Vagina (tissue), 2 donors: ENCODE measurements at places on chromosomes 11 and 22. TPM values are rescaled to one million over a fixed set of nuclear protein-coding genes. Genes with fewer than 3 reads are reported as not detected.

SLC2A11 gene
- 4.9 TPM for total RNA-seq

CECR2 gene
- total RNA-seq, result 0.98 TPM

ESRRA gene
- total RNA-seq, result 44.4 TPM

- DNase-seq, result no peak
Observed at GRCh38 chr22:24952837-24953383, 394 bp downstream of the KIAA1671 start.

GRCh38 chr11:117970400-117971024, 15.7 kb upstream of the IL10RA start:
- DNase-seq, result no peak

GRCh38 chr22:47148956-47149728, 386.7 kb downstream of the TBC1D22A start:
- no peak for DNase-seq

- DNase-seq, result no peak
Observed at GRCh38 chr11:129861702-129862522, 33.5 kb downstream of the NFRKB start.

DNA sequence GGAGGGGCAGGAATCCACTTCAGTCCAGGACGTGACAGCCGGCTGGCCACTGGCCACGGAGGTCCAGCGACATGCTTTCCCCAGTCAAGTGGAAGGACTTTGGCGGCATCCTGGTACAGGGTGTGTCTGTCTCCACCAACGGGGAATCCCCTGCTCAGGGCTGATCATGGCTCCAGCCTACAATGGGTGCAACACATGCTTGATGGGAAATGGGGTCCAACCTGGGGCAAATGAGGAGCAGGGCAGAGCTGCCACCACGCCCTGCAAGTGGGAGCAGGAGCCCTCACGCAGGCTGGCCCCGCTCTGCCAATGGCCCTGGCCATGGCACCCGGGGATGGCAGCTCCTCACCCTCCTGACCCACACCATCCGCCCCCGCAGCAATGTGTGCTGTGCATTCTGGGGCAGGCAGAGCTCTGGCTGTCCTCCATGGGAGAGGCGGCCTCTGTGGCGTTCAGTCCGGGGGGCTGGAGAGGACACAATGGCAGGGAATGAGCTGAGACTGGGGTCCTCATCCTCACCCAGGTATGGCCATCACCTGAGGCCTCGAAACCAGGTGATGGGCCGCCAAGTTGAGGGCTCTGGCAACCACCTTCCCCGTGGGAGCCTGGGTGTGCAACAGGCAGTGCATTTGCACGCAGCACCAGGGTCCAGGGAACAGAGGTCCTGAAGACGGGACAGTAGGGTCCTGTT, 5.8 kb upstream of the SEPTIN5 start:
- DNase-seq, result no peak

- DNase-seq, result no peak
Observed at GRCh38 chr11:86151174-86152005, 82.5 kb upstream of the PICALM start.

OMP gene
- total RNA-seq, result not detected

FOLR1 gene
- total RNA-seq, result not detected

- DNase-seq, result no peak
Observed at GRCh38 chr11:132782102-132782501, 750.2 kb downstream of the OPCML start.

- DNase-seq, result no peak
Observed at GRCh38 chr22:30882974-30883533, 85.5 kb downstream of the MORC2 start.

DNA sequence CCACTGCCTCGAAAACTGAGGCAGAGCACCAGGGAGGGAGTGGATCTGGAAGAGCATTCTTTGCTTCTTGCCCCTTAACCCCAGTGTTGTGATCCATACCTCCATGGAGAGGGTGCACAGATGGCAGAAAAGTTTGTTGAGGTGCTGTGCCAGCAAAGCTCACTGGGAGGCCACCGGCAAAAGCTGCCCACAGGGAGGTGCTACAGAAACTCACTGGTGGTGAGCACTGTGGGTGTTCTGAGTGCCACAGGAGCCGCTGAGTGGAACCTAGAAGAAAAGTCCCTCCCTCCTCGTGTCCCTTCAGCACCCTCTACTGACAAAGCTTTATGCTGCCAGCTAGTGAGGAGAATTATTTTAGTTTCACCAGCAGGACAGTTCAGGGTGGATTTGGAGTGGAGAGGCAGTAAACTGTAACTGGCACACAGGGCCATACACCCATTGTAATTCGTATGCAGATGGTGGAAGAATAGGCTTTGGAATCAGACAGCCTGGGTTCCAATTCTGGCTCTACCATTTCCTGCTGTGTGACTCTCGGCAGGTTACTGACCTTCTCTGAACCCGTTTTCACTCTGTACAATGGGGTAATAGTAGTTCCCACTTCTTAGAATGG, 84.6 kb downstream of the SWAP70 start:
- no peak for DNase-seq

DNA sequence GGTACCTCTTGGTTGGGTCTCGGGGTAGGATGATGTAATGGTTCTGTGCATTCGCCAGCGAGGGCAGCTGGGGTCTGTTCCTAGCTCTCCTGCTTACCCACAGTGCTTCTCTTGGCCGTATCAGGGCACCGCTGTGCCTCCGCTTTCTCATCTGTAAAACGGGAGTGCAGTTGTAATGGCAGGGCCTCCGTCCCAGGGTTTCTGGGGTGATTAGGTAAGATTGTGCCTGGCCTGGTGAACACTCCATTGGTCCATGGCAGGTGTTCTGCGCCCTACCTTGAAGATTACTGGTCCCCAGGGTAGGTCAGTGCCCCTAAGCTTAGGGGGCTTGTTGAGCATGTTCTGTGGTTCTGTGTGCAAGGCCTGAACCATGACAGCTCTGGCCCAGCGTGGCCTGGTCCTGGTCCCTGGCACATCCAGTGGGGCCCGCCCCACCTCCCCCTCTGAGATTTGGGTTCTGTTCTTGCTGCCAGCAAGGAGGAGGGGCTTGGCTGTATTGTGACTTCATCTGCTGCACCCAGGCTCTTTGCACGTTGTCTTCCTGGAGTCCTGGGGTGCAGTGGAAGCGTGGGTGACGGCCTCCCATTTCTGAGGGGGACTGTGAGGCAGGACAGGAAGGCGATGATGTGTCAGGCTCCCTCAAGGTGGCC, 4.9 kb downstream of the MYRF start:
- no peak for DNase-seq

DNA sequence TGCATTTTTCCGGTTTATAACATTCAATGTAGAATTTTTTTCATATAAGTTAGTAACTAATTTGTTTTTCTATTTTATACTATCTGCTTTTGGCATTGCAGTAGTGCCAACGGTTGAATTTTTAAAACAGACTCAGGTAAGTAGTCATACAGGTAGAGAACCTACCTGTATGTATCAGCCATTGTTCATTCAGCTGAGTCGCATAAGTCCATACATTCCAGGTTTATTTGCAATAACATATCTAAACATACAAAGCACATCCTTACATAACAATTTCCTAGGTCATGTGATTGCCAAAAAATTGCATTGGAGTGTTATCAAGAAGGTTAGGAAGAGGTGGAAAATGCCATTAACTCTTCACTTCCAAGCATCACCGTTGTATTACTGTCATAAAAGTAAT, 1059.3 kb upstream of the CNTN5 start:
- no peak for DNase-seq

DNA sequence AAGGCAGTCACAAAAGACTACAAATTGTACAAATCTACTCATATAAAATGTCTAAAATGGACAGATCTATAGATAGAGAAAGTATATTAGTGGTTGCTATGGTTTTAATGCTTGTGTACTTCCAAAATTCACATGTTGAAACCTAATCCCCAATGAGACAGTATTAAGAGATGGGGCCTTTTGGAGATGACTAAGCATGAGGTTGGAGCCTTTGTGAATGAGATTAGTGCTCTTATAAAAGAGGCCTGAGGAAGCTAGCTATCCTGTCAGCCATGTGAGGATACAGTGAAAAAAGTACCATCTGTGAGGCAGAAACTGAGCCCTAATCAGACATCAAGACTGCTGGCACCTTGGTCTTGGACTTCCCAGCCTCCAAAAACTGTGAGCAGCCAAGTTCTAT, 82.6 kb downstream of the CYP2R1 start:
- no peak for DNase-seq

DNA sequence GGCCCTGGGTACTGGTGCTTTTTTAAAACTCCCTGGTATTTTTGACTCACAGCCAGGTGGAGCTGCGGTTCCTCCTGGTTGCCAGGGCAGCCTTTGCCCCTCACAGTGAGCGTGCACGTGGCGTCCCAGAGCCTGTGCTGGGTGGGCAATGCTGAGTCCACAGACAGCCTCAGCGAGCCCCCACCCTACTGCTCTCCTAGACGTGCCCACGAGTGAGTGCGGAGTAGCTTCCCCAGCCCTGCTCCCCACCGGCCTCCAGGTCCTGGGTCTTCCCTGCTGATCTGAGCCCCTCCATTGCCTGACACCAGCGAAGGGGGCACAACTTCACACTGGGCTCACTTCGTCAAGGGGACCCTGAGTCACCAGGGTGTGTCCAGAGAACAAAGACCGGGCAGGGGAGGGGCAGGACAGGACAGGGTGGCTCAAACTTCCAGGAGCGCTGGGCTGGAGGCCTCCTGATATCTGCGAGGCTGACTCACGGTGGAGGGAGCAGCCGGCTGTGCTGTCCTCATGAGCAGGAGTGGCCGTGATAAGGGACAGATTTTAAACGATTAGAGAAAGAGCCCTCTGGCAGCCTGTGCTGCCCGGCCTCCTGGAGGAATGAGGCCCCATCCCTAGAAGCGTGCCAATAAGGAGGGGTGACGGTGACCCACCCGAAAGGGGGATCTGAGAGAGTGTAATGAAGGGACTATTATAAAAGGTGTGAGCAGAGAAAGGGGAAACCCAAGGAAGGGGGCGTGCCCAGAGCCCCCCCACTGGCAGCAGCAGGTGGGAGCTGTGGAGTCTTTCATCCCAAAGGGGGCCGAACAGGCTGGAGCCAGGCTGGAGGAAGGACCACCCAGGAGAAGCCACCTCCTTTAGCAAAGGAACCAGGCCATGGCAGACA, 129.3 kb upstream of the FGF3 start:
- DNase-seq, result no peak

DNA sequence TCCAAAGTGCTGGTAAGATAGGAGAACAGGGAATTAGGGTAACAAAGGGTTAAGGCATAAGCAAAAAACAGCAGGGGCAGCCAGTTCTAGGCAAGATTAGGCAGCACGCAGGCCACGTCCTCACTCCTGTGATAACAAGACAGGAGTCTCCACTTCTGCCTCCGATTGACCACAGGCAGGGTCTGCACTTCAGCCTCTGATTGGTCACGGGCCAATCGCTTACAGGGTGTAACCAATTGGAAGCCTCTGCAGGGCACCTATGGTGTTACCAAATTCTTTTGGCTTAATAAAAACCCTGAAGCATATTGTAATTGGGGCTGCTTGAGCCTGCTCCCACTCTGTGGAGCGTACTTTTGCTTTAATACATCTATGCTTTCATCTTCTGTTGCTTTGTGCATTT, 12.2 kb upstream of the GSTP1 start:
- no peak for DNase-seq

- DNase-seq, result no peak
Observed at GRCh38 chr22:38051261-38051660, 5.9 kb upstream of the PICK1 start.

GRAMD1B gene
- total RNA-seq, result 4.9 TPM

PRRG4 gene
- total RNA-seq, result 21.1 TPM

THAP12 gene
- 25.8 TPM for total RNA-seq

GRCh38 chr11:18012122-18012905, 533 bp downstream of the SERGEF start:
- DNase-seq, result no peak

C11orf42 gene
- not detected for total RNA-seq

MAP6 gene
- total RNA-seq, result 6.9 TPM

KLHL35 gene
- total RNA-seq, result not detected

- no peak for DNase-seq
Observed at GRCh38 chr11:107621081-107621480, 30.1 kb downstream of the ELMOD1 start.

GRCh38 chr22:22836635-22837034, 51.0 kb upstream of the IGLL5 start:
- DNase-seq, result no peak

SLC15A3 gene
- 23.1 TPM for total RNA-seq
